Ovary (tissue), 10 donors: ENCODE measurements at places on chromosomes 4 and X. TPM values are rescaled to one million over a fixed set of nuclear protein-coding genes. Genes with fewer than 3 reads are reported as not detected.

- DNase-seq: peak; percentile 69
Measured at GRCh38 chr4:8341691-8342090, 72.1 kb downstream of the HTRA3 start.

GRCh38 chrX:150736475-150736874 is 43.3 kb downstream of the MTMR1 start:
- no peak for DNase-seq

Gene JAKMIP1
- 0.88 TPM for total RNA-seq

Gene GPRASP1
- 45.8 TPM for total RNA-seq

GRCh38 chrX:144379156-144379555 is 495.3 kb downstream of the UBE2NL start:
- DNase-seq: no peak

DNA sequence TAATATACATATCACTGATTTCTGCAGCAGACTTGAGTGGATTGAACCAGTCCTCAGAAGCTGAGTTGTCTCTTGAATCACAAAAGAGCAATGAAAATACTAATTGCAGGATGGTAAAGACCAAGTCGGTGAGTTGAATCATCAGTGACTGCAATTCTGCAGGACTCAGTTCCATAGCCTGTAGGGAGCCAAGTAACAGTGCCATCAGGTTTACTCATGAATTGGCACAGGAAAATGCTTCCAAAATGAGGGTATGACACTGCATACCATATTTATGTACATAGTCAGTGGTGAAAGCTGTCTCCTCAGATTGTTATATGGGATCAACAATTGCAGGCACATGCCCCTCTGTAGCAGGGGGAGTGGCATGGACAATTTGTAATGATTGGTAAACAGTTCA is 192.8 kb downstream of the CCNG2 start:
- DNase-seq: no peak
